ENCODE measurements at places on chromosomes 16 and 17. TPM values are rescaled to one million over a fixed set of nuclear protein-coding genes. Genes with fewer than 3 reads are reported as not detected.

Gene CACNB1
- total RNA-seq, result 6.5 TPM

Gene TBC1D26
- not detected for total RNA-seq

Gene MC1R
- 5.2 TPM for total RNA-seq

Gene SOCS3
- 0.79 TPM for total RNA-seq

Gene IGFBP4
- 62.5 TPM for total RNA-seq

Gene AIPL1
- total RNA-seq, result not detected
